ENCODE measurements at places on chromosomes 7 and 10. TPM values are rescaled to one million over a fixed set of nuclear protein-coding genes. Genes with fewer than 3 reads are reported as not detected.

- no peaks in the 10 kb centered on the region for H3K27me3 ChIP-seq
- H3K36me3 ChIP-seq, result no peaks in the 10 kb centered on the region
- H3K4me3 ChIP-seq, result no peak overlapping the region
Measured at GRCh38 chr10:83943920-83944319, 195.4 kb upstream of the GHITM start.

Gene NPFFR1
- not detected for total RNA-seq

Gene EBLN1
- not detected for total RNA-seq

DNA sequence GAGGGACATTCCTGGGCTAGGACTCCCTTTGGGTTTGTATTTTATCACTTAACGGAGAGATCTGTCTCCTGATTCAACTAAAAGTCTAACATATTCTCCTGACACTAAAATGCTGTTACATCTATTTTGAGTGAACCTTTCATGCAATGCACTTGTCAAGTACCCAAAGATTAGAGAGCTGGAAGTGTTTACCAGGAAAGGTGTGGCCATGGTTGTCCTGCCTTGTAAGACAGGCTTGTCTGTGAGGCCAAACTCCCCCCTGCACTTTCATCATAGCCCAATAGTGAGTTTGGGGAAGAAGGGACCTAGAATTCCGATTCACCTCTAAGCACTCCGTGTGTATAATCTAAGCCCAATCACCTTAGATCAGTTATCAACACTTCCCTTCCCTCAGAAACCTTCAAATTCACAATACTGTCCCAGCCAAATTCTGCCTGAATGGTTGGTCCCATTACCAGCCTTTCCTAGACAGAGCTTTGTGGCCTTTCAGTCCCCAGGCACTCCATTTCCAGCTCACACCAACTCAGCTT is 162.6 kb upstream of the NAMPT start:
- no peaks in the 10 kb centered on the region for H3K27me3 ChIP-seq
- H3K4me1 ChIP-seq, result no peaks in the 10 kb centered on the region
- peaks cover 24% of the 10 kb centered on the region for H3K36me3 ChIP-seq
- no peak overlapping the region for H3K4me3 ChIP-seq
- no peak overlapping the region for H3K27ac ChIP-seq
- no peak for DNase-seq

Gene SPDYE16
- total RNA-seq, result not detected

Gene NODAL
- not detected for total RNA-seq

DNA sequence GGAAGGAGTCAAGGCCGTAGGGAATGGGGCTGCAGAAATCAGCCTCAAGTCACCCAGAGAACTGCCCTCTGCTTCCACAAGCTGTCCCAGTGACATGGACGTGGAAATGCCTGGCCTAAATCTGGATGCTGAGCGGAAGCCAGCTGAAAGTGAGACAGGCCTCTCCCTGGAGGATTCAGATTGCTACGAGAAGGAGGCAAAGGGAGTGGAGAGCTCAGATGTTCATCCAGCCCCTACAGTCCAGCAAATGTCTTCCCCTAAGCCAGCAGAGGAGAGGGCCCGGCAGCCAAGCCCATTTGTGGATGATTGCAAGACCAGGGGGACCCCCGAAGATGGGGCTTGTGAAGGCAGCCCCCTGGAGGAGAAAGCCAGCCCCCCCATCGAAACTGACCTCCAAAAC is 50.2 kb upstream of the PDCD4 start:
- H3K4me1 ChIP-seq, result peaks cover 12% of the 10 kb centered on the region

- H3K36me3 ChIP-seq, result no peaks in the 10 kb centered on the region
- DNase-seq, result no peak
- no peaks in the 10 kb centered on the region for H3K4me1 ChIP-seq
- no peak overlapping the region for H3K27ac ChIP-seq
Measured at GRCh38 chr10:121099592-121099991, 248.4 kb downstream of the WDR11 start.

DNA sequence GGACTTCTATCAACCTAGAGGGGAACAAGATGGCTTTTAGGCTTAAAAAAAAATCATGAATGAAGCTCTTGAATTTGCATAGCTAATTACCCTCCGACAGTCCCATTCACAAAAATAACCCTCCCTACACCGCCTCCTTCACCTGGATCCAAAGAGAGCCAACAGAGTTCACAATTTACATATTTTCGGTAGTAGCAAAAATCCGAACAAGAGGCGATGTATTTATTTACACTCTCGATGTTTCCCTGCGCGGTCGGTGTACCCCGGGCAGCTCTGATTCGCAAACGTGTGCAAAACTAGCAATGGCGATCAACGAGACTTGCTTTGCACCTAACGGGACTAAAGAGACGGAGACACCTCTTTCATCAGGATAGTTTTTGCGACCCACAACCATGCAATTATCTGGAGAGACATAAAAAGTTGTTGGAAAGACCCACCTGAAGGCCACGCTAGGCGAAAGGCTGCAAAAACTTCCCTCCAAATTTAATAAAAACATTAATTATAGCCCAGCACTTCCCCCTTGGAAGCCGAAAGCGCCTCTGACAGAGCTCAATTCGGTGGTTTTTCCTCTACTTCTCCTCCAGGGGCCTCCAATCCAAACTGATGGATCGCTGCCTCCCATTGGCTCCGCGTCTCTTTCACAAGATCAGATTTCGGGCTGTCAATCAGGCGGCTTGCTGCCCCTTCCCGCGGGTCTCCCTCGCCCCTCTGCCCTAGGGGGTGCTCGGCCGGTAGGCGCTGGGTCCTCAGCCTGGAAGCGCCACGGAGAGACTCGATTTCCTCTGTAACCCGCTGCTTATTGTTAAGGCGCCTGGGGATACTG is at the start of gene ETV1:
Gene ETV1, minus strand, starts transcription at position 541 of the 823 bp plus-strand sequence. CDS start 614 bp downstream, outside the sequence.
- H3K27ac ChIP-seq, result peak within 1 kb of the TSS; percentile 82
- peaks cover 35% of the 10 kb centered on the region for H3K4me1 ChIP-seq
- no peaks in the 10 kb centered on the region for H3K36me3 ChIP-seq
- peak; percentile 65 for DNase-seq
- peak within 1 kb of the TSS; percentile 77 for H3K4me3 ChIP-seq

DNA sequence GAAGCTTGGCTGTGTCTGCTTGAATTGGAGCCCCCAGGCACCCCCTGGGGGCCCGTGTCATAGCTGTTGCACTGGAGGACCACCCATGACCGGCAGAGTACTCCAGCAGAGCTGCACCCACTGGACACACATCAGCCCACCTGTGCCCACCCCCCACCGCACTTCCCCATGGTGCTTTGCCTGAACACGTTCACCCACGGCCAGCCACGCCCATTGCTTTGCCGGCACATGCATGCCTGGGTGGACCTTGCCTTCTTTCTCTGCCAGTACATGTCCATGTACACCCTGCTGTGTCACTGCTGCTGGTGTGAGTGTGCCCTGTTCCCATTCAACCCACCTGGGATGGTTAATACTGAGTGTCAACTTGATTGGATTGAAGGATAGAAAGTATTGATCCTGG is 88.7 kb downstream of the SAMD9 start:
- no peaks in the 10 kb centered on the region for H3K36me3 ChIP-seq
- no peak overlapping the region for H3K27ac ChIP-seq
- DNase-seq, result no peak
- H3K4me3 ChIP-seq, result no peak overlapping the region
- no peaks in the 10 kb centered on the region for H3K27me3 ChIP-seq

GRCh38 chr7:73899731-73900142 is 38.8 kb downstream of the TMEM270 start:
- no peaks in the 10 kb centered on the region for H3K27me3 ChIP-seq
- H3K36me3 ChIP-seq, result no peaks in the 10 kb centered on the region
- no peak overlapping the region for H3K27ac ChIP-seq
- H3K4me3 ChIP-seq, result no peak overlapping the region
- peak; percentile 64 for DNase-seq
- H3K4me1 ChIP-seq, result peaks cover 13% of the 10 kb centered on the region

GRCh38 chr7:144517749-144518148 is 114.3 kb upstream of the NOBOX start:
- no peak overlapping the region for H3K4me3 ChIP-seq
- peaks cover 7% of the 10 kb centered on the region for H3K27me3 ChIP-seq
- no peaks in the 10 kb centered on the region for H3K4me1 ChIP-seq

DNA sequence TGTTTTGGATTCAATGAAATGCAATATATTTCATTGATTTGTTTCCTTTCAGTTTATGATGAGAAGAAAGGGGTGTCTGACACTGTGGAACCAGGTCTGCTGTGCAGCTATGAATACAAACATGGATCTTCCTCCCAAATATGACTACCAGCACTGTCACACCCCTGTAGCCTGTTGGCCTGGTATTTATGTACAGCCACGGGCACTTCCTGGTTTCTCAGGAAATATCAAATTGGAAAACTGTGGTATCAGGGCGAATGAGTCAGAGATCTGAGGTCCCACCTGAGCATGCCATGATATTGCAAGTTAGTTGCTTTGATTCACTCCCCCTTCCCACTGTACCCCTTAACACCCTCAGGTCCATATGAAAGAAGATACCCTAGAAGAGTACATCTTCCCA is 87.8 kb downstream of the DNMBP start:
- no peak overlapping the region for H3K4me3 ChIP-seq
- peak; percentile 84 for DNase-seq
- H3K27me3 ChIP-seq, result no peaks in the 10 kb centered on the region
- peaks cover 32% of the 10 kb centered on the region for H3K4me1 ChIP-seq

GRCh38 chr10:117130862-117131375 is 7.2 kb downstream of the VAX1 start:
- H3K36me3 ChIP-seq, result no peaks in the 10 kb centered on the region
- H3K27ac ChIP-seq, result no peak overlapping the region
- no peaks in the 10 kb centered on the region for H3K4me1 ChIP-seq
- no peak for DNase-seq
- no peak overlapping the region for H3K4me3 ChIP-seq
- H3K27me3 ChIP-seq, result peaks cover 9% of the 10 kb centered on the region

Gene DDC
- not detected for total RNA-seq

DNA sequence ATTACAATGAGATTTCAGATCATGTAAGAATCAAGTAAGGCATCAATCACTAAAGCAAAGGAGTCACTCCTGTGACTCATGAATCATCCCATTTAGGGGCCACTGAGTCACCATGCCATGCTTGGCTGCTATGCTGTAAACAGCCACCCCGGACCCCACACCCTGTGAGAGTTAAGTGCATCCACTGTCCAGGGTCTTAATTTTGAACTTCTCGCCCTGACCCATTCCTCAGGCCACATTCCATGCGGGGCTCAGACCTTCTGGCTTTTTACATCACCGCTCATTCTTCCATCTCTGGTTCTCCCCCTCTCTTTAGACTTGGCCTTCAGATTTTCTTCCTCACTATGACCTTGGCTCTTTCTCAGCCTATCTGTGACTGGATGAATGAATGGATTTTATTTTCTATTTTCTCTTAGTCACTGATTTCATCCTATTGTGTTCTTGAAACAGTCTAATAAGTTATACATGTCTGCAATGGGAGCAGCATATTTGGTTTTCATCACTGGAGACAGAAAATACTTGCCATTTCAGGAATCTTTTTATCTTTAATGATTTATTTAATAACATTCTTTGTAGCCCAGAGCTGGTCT is 239.6 kb downstream of the SKIDA1 start:
- H3K27ac ChIP-seq, result peak overlapping the region; percentile 29
- DNase-seq, result peak; percentile 67
- H3K36me3 ChIP-seq, result no peaks in the 10 kb centered on the region
- no peak overlapping the region for H3K4me3 ChIP-seq
- peaks cover 11% of the 10 kb centered on the region for H3K4me1 ChIP-seq
- H3K27me3 ChIP-seq, result no peaks in the 10 kb centered on the region

GRCh38 chr7:6032167-6032566 is 991 bp downstream of the ANKRD61 start:
- no peaks in the 10 kb centered on the region for H3K4me1 ChIP-seq
- no peak overlapping the region for H3K4me3 ChIP-seq
- DNase-seq, result no peak
- H3K27ac ChIP-seq, result no peak overlapping the region

Gene MYL7
- not detected for total RNA-seq

GRCh38 chr10:10976652-10977051 is 41.0 kb upstream of the CELF2 start:
- H3K27me3 ChIP-seq, result no peaks in the 10 kb centered on the region
- DNase-seq, result no peak
- H3K27ac ChIP-seq, result no peak overlapping the region
- no peaks in the 10 kb centered on the region for H3K4me1 ChIP-seq
- no peak overlapping the region for H3K4me3 ChIP-seq
- no peaks in the 10 kb centered on the region for H3K36me3 ChIP-seq

DNA sequence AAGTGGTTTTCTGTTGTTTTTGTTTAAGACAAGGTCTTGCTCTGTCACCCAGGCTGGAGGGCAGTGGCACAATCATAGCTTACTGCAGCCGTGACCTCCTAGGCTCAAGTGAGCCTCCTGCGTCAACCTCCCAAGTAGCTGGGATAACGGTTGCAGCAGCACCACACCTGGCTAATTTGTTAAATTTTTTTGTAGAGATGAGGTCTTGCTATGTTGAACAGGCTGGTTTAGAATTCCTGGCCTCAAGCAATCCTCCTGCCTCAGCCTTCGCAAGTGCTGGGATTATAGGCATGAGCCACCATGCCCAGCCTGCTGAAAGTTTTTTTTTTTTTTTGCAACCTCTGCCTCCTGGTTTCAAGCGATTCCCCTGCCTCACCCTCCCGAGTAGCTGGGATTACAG is 31.1 kb downstream of the PROSER2 start:
- H3K4me3 ChIP-seq, result no peak overlapping the region
- no peaks in the 10 kb centered on the region for H3K4me1 ChIP-seq
- H3K27me3 ChIP-seq, result no peaks in the 10 kb centered on the region
- H3K27ac ChIP-seq, result no peak overlapping the region
- H3K36me3 ChIP-seq, result peaks cover 8% of the 10 kb centered on the region

GRCh38 chr7:110522761-110523200 is 568.1 kb upstream of the LRRN3 start:
- no peaks in the 10 kb centered on the region for H3K27me3 ChIP-seq
- H3K4me3 ChIP-seq, result no peak overlapping the region
- peak overlapping the region; percentile 58 for H3K27ac ChIP-seq
- DNase-seq, result peak; percentile 83
- H3K36me3 ChIP-seq, result no peaks in the 10 kb centered on the region

GRCh38 chr7:44449584-44449928 is 40.9 kb downstream of the NUDCD3 start:
- no peaks in the 10 kb centered on the region for H3K4me1 ChIP-seq
- no peak overlapping the region for H3K27ac ChIP-seq
- peaks cover 3% of the 10 kb centered on the region for H3K36me3 ChIP-seq
- DNase-seq, result no peak
- H3K27me3 ChIP-seq, result no peaks in the 10 kb centered on the region
- H3K4me3 ChIP-seq, result no peak overlapping the region

Gene CACNA2D1
- 1.1 TPM for total RNA-seq

GRCh38 chr7:93245525-93246432 is 13.6 kb downstream of the VPS50 start:
- H3K36me3 ChIP-seq, result no peaks in the 10 kb centered on the region
- no peak overlapping the region for H3K4me3 ChIP-seq
- H3K4me1 ChIP-seq, result no peaks in the 10 kb centered on the region
- H3K27me3 ChIP-seq, result no peaks in the 10 kb centered on the region

Gene TBXAS1
- 21.8 TPM for total RNA-seq

GRCh38 chr10:52115823-52116222 is 198.3 kb upstream of the DKK1 start:
- peak overlapping the region; percentile 28 for H3K27ac ChIP-seq
- no peaks in the 10 kb centered on the region for H3K27me3 ChIP-seq
- no peak overlapping the region for H3K4me3 ChIP-seq

GRCh38 chr10:47240173-47240572 is 59.8 kb upstream of the GDF10 start:
- no peaks in the 10 kb centered on the region for H3K36me3 ChIP-seq
- no peak overlapping the region for H3K4me3 ChIP-seq
- peaks cover 22% of the 10 kb centered on the region for H3K27me3 ChIP-seq

Measured in PC-3 (cell line).